ENCODE measurements at places on chromosomes 11 and 22.

GRCh38 chr11:122758339-122758738, 80.0 kb upstream of the CRTAM start:
- DNase-seq = no peak

- no peak for DNase-seq
Measured at GRCh38 chr11:122863704-122864326, 18.7 kb upstream of the JHY start.

DNA sequence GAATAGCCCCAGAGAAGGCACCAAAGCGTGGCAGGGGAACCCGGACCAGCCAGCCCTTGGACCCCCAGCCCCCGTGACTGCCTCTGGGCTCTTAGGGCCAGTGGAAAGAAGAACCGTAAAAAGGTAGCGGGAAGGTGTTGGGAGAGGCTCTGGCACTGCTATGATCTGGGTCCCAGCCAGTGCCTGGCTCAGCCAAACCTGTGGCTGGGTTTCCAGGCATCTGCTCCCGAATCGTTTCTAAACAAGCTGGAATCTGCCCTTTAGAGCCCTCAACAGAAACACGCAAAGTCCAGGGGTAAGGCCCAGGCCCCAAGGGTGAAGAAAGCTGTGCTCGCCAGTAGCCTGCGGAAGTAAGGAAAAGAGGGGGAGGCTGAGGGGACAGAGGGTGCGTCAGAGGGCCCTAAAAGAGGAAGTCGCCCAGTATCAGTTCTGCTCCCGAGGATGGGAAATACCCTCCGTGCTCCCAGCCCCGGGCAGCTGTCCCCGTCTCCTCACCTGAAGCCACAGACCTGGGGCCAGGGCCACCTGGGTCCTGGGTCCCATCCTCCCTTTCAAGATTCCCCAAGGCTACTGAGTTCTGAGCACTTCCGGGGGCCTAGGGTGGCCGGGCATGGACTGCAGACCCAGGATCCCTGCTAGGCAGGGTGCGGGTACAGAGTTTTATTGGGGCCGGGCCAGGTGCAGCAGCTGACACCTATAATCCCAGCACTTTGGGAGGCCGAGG, 24.7 kb downstream of the IL10RA start:
- DNase-seq = peak; percentile 45

DNA sequence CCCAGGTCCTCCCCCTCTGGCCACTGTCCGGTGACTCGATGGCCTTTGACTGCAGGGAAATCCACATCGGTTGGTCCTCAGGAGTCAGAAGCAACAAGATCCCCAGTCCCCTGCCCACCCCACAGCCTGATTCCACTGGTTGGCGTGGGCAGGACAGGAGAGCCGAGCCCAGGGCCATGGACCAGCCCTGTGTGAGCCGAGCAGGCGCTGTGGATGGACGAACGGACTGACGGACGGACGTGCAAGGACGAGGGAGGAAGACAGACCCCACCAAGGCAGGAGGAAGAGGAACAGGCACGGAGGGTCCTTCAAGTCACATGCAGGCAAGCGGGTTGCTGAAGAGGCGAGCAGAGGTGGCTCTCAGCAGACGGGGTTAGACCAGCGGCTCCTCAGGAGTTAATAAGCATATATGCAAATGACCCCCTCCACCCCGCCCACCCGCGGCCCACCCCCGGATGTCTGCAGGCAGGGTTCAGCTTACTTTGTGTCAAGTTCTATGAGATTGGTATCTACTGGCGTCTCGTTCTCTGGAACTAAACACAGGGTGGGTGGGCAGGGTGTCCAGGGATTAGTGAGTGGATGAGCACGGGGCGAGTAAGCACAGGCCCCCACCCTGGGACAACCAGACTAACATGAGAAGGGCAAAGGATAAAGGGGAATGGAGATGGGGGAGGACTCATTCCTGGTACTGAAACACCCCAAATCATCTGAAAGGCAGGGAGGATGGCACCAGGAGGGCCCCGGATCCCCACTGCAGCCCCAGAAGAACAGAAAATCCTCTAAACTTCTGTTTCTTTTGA, 26.8 kb downstream of the TPBGL start:
- DNase-seq = no peak

- no peak for DNase-seq
Measured at GRCh38 chr22:36465232-36466021, 16.0 kb downstream of the TXN2 start.

GRCh38 chr11:120597250-120598215, 86.0 kb downstream of the GRIK4 start:
- no peak for DNase-seq

GRCh38 chr11:117019871-117020270, 78.4 kb downstream of the SIK3 start:
- no peak for DNase-seq

GRCh38 chr11:67482275-67482826, 475 bp upstream of the AIP start:
- DNase-seq = no peak
